ENCODE measurements at places on chromosomes 12 and 14.
A peak's percentile ranks its signal among the peaks of the same experiment; 100 is the strongest.

GRCh38 chr12:59699421-59700152, 103.8 kb downstream of the SLC16A7 start:
- no peak for DNase-seq

DNA sequence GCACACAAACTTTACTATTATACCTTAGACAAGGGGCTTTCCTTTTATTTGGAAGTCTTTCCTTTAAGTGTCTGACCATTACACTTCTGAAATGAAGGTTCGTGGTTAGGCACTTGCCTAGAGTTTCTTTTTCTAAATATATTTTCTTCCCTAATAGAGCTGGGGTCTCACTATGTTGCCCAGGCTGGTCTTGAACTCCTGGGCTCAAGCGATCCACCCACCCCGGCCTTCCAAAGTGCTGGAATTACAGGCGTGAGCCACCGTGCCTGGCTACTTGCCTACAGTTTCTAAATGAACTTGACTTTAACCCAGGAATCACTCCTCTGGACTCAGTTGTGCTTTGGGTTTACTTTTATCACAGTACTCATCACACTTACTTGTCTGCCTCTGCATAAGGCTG, 57.6 kb downstream of the PEBP1 start:
- no peak for DNase-seq

- no peak for DNase-seq
Measured at GRCh38 chr12:85448548-85449139, 168.6 kb downstream of the ALX1 start.

GRCh38 chr12:128387811-128388422, 120.9 kb downstream of the TMEM132C start:
- peak; percentile 20 for DNase-seq

DNA sequence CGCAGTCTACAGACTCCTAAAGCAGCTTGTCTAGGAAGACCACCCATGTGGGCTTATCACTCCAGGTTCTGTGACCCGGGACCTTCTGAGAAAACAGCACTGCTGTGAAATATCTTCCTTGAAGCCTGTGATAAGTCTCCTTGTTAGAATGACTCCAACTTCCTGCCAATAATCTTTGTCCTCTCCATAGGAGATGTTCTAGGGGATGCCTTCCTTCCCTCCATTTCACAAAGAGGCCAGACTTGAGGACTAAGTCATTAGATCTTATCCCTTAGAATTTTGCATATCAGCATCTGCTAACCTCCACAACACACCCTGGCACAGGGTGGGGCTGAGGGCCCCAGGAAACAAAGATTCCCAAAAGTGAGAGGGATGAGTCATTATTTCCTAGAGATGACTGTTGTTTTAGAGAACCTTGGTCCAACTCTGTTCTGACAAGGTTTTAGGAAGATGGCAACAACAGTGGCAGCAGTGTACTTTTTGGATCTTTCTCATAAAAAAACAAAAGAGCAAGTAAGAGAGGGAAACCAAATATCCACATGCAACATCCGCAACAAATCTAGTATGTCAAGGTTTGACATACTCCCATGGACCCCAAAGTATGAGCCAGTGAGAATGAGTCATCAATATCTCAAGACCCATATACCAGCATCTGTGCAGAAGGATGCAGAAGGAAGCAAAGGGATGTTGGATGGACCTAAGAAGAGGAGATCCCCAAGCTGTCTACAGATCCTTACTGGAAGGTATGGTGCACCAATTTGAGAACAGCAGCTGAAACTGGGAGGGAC, 6.0 kb downstream of the LTB4R start:
- DNase-seq = no peak

GRCh38 chr12:107448198-107448597, 237.4 kb upstream of the PWP1 start:
- no peak for DNase-seq

DNA sequence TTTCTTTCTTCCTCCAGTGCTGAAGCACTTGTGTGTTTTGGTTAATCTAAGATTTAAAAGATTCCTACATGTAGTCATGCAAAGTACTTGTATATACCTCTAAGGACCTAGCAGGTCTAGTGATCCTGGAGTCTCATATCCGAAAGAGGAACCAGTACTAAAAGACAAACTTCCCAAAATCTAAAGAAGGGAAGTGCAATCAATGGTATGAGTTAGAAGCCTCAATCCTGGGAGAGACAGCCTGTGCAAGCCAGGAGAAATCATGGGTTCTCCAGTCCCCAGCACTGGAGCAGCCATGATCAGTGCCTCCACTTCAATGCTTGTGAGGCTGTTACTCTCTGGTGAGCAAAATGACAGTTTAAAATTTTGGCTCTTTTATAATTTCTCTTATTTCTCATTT, 277.4 kb downstream of the DAD1 start:
- DNase-seq = no peak

- DNase-seq = no peak
Measured at GRCh38 chr12:38124247-38125012, 192.1 kb upstream of the ALG10B start.

- no peak for DNase-seq
Measured at GRCh38 chr14:105388110-105388951, 10.0 kb upstream of the TEX22 start.

- DNase-seq = no peak
Measured at GRCh38 chr14:20969336-20969735, 14.0 kb downstream of the RNASE2 start.

DNA sequence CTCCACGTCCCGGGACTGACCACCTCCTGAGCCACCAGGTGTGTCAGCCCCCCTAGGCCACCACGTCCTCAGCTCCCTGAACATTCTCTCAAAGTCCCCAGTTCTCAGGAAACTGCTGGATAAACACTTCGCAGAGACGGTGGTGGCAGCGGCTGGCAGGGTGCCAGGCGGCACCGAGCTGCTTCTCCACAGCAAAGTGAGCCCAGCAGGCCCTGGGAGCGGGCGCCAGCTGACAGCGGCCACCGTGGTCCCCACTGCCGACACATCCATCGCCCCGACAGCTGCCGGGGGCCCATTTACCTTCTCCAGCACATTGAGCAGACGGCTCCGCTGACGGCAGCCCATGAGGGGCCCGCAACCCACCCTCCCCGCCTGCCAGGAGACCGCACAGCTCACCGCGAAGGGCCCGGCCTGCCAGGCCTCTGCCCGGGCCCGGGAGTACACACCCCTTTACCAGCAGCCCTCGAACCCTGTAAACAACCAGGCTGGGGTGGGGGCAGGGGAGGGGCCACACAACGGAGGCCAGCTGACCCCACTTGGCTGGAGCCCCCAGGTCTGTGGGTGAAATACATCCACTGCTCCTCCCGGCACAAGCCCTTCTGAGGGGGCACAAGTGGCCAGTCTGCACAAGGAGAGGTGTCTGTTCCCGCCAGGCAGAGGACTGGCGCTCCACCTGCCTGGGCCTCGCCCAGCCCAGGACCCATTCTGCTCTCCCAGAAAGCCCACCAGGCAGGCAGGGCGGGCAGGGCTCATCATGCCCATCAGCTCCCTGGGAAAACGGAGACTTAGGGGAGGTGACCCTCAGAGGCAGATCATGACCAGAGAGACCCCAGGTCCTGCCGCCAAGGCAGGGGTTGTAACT, 10.5 kb downstream of the AKT1 start:
- no peak for DNase-seq

GRCh38 chr12:27966870-27967269, 5.7 kb downstream of the PTHLH start:
- no peak for DNase-seq

DNA sequence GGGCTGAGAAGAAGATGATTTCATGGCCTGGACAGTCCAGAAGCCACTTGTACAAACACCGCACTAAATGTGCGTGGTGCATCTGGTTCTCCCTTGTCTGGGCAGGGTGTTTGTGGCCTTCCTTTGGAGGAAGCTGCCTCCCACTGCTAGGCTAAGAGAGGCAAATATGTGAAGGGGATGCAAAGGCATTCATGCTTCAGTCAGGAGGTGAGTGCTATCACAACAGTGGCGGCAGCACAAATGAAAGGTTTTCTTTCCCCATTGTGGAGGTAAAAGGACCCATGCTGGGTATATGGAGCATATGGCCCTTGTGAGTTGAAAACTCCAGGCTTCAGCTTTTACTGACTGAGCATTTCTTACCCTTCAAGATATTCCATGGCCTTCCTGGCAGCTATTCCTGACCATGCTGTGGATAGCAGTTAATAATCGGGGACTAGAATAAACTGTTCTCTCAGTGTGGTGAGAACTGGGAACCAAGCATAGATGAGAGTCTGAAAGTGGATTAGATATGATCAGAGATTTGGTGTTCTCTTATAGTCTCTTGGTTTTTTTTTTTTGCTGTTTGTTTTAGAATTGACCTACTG, 69.9 kb downstream of the MYRFL start:
- no peak for DNase-seq

GRCh38 chr14:101400830-101401229, 160.5 kb upstream of the DIO3 start:
- no peak for DNase-seq

- no peak for DNase-seq
Measured at GRCh38 chr14:92122761-92123160, 992 bp downstream of the CPSF2 start.

DNA sequence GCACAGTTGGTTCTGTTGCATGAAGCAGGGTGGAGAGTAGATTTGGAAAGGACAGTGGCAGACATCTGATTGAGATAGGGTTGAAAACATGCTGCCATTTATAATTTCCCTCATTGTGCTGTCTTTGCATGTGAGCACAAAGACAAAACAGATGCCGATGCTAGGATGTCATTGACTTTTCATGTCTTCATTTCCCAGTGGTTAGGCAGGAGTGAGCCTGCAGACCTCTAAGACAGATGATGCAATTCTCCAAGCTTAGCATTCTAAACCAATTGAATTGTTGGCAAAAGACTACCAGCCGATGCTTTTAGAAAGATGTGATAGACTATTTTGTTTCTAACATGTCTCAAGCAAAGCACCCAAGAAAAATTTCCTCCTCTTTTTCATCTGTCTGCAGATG, 37.1 kb upstream of the PELI2 start:
- no peak for DNase-seq

DNA sequence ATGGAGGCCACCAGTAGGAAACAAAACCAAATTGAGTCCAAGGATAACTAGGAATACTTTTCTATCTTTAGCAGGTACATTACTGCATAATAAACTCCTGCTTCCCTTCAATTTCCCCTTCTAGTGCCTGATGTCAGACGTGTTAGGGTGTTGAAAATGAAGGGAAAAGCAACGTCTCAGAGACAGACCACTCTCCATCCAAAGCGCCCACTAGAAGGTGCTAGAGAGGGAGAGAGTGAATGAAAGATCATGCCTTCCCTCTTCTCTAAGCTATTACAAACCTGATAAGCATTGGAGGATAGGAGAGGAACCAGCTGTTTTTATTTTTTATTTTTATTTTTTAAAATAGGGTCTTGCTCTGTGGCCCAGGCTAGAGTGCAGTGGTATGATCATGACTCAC, 64.1 kb downstream of the ZNF641 start:
- no peak for DNase-seq

DNA sequence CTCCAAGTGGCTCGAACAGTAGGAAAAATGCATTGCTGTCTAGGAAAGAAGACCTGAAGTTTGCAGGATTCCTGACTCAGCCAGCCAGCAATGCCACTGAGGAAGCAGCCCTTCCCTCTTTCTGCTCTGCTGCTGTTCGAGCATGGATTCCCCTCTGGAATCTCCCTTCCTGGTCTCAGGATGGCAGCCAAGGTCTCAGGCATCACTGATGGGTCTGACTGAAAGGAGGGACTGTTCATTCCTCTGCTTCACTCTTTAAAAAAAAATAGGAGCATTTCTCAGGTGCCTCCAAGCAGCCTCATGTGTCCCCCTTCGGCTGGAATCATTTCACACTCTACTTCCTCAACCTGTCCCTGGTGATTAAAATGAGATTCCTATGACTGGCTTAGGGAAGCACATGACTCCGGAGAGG, 62.4 kb downstream of the SLC15A4 start:
- no peak for DNase-seq

GRCh38 chr12:103823871-103824270, 17.2 kb downstream of the NT5DC3 start:
- no peak for DNase-seq

DNA sequence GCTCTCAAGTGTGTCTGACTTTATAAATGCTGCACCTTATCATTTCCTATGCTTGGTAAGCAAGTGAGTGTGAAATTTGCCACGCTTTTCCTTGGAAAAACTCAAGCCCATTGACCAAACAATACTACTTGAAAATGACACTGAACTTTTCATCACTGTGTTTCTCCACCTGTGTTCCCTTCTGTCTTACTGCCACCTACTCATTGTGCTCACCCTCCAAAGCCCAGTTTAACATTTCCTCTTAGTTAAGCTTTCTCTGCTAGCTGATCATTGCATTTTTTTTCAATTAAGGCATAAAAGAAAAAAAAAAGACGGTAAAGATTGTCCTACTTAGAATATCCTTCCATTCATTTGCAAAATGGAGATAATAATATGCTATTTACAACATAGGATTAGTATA, 445.7 kb downstream of the DPF3 start:
- no peak for DNase-seq

DNA sequence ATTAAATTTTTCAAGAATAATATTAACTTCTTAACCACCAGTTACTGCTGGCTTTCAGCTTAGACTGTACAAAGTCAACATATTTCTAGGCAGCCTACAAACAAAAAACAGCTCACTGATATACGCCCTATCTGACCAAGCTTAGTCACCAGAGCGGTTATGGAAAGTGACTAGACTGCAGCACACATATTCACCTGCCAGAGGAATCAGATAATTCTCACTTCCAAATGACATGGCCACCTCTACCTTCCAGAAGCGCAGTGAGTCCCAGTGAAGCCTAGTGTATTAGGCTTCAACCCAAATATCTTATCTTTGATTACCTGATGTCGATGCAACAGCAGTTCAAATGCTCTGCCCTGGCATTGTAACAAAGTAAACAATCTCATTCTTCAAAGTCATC, 8.5 kb downstream of the STXBP6 start:
- no peak for DNase-seq

- no peak for DNase-seq
Measured at GRCh38 chr14:55386037-55386808, 25.4 kb downstream of the ATG14 start.

- no peak for DNase-seq
Measured at GRCh38 chr14:43169722-43170121, 1337.4 kb downstream of the FSCB start.
